ENCODE measurements at places on chromosomes 2 and 18.

DNA sequence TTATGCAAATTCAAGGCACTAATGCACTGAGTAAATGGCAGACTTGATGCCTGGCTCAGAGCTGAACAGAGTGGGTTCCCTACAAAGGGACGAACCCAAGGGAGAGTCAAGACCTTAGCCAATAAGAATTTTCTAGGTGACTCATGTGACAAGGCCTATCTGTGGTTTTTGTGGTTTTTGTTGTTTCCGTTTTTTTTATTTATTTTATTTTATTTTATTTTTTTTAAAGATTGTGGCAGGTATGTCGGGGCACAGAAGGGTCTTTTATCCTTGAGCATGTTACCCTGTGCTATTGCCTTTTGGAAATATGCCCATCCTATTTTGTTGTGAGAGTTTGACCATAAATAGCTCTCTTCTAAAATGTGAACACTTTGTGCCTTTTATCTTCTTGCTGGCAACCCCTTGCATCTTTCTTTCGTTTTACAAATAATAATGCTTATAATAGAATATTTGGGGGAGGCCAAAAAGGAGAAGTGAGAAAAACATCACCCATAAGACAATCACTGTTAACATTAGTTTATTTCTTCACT lies 113.4 kb upstream of the AQP4 start:
- no peak for DNase-seq

GRCh38 chr2:104786821-104787220 lies 67.1 kb upstream of the POU3F3 start:
- DNase-seq, result no peak

GRCh38 chr2:210440206-210440605 lies 36.4 kb downstream of the LANCL1 start:
- DNase-seq, result no peak

GRCh38 chr2:52312486-52312885 lies 1280.6 kb upstream of the NRXN1 start:
- DNase-seq, result no peak

DNA sequence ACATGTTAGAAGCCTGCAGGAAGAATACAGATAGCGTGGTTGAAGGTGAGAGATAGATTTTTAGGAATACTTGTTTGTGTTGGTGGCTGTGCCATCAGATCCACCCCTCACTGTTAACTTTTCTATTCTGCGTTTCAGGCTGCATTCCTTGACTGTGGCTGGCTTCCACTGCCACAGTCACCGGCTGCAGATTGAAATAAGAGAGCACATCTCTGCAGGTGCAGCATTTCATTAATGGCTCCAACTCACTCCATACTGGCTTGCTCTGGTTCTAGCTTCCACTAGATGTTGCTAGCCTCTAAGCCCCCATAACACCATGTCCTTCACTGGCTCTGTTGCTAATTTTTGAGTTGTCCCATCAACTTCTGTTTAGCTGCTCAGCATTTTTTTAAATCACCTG lies 286.5 kb downstream of the CPS1 start:
- no peak for DNase-seq

- DNase-seq, result no peak
These were observed 112.5 kb upstream of the ODC1 start for GRCh38 chr2:10560626-10561025.

DNA sequence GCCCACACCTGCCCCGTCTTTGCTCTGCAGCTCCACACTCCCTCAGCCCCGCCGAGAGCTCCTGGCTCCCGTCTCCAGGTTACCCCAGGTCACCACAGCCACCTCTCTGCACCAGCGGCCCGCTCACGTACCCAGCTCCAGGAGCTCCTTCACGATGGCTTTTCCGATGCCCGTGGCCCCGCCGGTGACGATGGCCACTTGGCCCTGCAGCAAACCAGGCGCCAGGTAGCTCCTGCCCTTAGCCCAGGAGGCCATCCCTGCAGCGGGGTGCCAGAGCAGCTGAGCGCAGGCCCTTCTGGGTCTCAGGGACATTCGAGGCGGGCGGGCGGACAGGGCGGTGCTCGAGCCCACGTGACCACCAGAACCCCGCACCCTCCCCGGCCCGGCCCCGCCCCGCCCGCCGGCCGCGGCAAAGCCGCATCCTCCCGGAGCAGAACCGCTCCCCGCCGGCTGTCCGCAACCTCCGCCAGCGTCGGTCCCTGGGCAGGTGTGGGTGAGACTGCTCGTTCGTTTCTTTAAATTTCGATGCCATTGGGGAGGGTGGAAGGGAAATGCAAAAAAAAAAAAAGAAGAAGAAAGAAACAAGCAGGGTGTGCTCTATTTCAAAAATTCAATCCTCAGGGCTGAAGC lies at the start of the genes PECR and TMEM169:
Gene PECR, minus strand, starts transcription at position 323 of the 630 bp plus-strand sequence. Its CDS starts 68 bp downstream, at position 255.
Gene TMEM169, plus strand, starts transcription at position 433 of the 630 bp plus-strand sequence. CDS start 14,045 bp downstream, outside the sequence.
- DNase-seq, result peak; percentile 82

- no peak for DNase-seq
These were observed 72.1 kb upstream of the RGPD5 start for GRCh38 chr2:109722026-109722425.

GRCh38 chr2:11092701-11093335 lies 62.4 kb upstream of the SLC66A3 start:
- no peak for DNase-seq

- no peak for DNase-seq
These were observed 16.6 kb downstream of the EFEMP1 start for GRCh38 chr2:55906993-55907392.
